ENCODE measurements at places on chromosomes 12 and 14.
A peak's percentile ranks its signal among the peaks of the same experiment; 100 is the strongest.

GRCh38 chr12:106769078-106769477 is 5.4 kb upstream of the RIC8B start:
- no peak for DNase-seq

- no peak for DNase-seq
These were observed 56.4 kb downstream of the FZD10 start for GRCh38 chr12:130218682-130219081.

GRCh38 chr14:100617410-100618317 is 30.4 kb upstream of the BEGAIN start:
- DNase-seq, result peak; percentile 80

GRCh38 chr14:101730626-101731186 is 30.8 kb upstream of the PPP2R5C start:
- DNase-seq, result no peak

- DNase-seq, result no peak
These were observed 3.9 kb upstream of the LHX5 start for GRCh38 chr12:113475451-113476175.

DNA sequence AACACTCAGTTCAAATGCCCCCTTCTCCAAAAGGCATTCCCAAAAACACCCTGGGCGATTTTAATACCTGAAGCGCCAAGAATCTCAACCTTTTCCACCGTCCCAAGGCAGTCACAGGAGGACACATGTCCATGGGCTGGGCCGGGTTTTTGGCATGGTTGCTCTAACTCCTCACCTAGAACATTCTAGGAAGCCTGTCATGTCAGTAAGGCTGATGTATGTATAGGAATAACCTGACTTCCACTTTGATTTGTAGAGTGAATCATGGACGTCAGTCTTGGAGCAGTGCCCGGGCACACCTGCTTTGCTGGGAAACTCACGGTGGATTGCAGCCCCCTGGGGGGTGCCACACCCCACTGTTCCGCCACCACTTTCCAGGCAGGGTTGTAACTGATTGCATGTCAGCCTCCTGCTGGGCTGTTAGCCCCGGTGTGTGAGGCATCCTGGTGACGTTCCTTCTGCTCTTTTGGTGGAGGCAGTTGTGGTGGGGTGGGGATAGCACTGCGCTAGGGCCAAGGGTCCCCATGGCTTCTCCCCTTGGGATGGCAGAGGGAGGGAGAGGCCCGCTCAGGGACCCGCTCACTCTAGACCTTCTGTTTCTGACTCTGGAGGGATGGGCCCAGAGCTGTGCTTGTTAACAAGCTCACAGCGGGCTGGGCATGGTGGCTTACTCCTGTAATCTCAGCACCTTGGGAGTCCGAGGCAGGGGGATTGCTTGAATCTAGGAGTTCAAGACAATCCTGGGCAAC is 35.2 kb upstream of the FAM181A start:
- DNase-seq, result no peak

- peak; percentile 23 for DNase-seq
These were observed 782.5 kb downstream of the TMEM121 start for GRCh38 chr14:106308839-106309389.

DNA sequence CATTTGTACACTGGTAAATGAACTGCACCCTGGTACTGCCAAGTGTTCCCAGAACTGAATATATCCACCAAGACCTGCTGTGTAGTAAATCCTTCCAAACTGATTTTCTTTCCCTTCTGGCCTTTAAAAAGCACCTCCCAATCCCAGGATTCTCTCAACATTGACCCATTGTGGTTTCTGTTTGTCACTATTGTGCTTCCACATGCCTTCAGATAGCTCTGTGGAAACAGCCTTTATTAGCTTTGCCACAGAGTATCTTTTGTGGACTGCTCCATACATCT is 949 bp upstream of the KIF21A start:
- DNase-seq, result no peak

- no peak for DNase-seq
These were observed 103.8 kb downstream of the OSBPL8 start for GRCh38 chr12:76455582-76456345.

- no peak for DNase-seq
These were observed 51.3 kb downstream of the SH2B3 start for GRCh38 chr12:111457071-111457470.

GRCh38 chr14:104694475-104694950 is 5.1 kb downstream of the INF2 start:
- no peak for DNase-seq

DNA sequence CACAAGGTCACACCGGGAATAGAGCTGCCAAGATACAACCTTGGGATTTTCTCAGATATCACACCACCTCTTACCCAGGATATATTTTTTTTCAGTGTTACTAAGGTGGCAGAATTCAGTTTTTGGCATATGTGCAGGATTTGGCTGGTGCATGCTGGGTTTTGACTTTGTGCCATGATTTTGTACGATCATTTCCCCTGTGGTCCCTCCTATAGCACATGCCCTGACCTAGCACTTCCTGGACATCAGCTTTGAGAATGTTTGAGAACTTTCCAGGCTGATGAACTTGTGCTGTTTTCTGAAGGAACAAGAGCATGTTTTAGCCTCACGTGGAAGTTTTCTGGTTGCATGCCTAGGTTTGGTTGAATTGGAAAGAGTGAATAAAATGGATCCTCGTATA is 11.0 kb upstream of the TBPL2 start:
- DNase-seq, result no peak

GRCh38 chr12:117060246-117060928 is 38.8 kb downstream of the TESC start:
- DNase-seq, result no peak

DNA sequence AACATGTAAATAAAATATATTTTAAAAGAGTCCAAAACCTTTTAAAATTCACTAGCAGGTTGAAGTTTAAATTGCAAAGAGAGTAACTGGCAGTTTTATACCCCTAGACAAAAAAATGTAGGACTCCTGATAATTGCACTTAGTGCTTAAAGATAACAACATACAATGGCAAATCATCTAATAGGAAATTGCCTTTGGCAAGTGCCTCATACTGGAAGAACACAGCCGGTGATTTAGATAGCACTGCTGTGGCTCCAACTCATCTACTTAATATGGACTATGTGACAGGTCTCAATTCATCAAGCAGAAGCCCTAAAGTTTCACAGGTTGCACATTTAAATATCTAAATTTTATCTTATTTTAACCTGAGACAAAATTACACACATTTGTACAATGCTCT is 13.4 kb downstream of the C12orf50 start:
- no peak for DNase-seq

DNA sequence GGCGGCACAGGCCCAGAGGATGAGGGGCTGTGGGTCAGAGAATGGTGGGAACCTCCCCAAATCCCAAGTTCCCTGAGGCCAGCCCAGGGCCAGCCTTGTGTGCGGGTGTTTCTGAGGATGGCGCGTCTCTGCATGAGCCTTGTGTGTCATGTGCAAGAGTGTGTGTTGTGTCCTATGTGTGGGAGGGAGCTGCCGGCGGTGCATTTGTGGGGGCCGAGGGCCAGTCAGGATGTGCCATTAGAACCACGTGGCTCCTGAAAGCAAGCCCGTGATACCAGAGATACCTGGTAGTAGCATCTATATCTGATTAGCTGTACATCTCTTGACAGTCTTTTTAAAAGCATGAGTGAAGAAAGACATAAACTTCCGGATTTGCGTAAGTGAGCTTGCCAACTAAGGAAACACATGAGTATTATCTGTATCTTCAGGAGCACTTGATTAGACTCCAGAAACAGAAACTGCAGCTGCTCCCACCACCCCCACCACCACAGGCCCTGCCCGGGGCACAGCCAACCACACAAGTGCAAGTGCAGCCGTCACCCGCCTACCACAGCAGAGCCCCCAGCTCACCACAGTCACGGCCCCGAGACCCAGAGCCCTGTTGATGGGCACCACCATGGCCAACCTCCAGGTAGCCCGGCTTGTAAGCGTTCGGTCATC is 19.2 kb downstream of the DDX51 start:
- DNase-seq, result no peak

DNA sequence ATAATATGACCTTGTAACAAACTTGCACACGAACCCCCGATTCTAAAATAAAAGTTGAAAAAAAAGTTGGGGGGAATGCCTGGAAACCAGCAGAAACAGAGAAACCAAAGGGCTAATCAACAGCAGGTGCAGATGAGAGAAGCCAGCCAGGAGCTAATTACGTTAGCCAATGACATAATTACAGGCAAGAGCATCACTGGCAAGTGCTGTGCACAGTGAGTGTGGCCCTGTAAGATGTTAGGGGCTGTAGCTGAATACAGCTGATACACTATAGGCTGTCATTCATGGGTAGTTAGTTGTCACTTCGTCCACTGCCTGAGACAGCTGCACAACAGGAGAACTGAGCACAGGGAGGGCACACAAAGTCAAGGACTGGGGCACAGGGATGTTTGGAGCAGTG is 7.3 kb upstream of the FGF23 start:
- DNase-seq, result no peak

DNA sequence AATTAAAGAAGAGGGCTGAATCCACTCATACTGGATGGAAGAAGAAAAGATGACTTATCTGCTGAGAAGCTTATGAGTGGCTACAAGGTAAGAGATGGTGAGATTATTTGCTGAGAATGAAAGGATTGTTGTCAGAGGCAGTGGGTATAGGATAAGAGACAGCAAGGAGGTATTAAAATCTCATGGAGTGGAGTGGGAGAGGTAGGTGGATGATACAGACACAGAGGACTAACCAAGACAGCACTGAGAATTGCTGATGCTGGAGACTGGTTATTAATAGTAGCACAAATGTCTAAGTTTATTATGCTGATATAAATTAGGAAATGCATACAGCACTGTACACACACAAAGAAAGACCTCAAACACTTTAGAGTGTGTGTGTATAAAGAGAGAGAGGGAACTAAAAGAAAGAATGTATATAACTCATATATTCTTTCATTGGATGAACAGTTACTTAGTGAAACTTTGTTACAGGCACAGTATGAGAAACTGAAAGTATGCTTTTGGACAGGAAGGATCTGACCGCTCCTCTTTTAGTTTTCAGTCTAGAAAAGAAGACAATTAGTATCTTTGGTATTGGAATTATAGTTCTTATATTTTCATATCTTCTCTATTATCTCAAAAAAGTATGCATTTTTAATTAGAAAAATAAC is 543.1 kb downstream of the LRFN5 start:
- no peak for DNase-seq

GRCh38 chr12:122951979-122952892 is 14.0 kb downstream of the ABCB9 start:
- DNase-seq, result peak; percentile 79

- DNase-seq, result no peak
These were observed 452 bp downstream of the P2RX2 start for GRCh38 chr12:132619071-132619385.

DNA sequence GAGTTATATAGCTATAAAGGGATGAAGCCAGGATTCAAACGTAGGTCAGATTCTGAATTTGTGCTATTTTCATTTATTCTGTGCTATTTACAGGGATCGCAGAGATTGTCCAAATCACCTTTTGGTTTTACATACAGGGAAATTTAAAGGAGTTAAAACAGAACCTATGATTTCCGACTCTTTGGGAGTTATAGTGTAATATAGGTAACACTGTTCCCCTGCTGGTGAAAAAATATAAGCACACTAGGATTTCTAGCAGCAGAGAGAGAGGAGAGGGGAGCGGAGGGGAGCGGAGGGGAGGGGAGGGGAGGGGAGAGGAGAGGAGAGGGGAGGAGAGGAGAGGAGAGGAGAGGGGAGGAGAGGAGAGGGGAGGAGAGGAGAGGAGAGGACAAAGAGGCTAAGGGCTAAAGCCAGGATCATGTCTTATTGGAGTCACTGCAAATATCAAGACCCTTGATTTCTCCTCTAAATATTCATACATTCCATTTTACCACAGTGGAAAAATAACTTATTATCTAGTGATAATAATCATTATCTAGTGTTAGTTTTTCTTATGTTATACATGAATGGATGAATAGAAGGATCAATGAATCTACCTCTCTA is 46.2 kb upstream of the KCNH5 start:
- DNase-seq, result no peak
